Activated CD4-positive, CD25-positive, alpha-beta regulatory T cell (primary cell): ENCODE measurements at places on chromosomes 4 and X.

GRCh38 chr4:15106399-15106798 is 104.1 kb downstream of the CPEB2 start:
- no peak for DNase-seq

DNA sequence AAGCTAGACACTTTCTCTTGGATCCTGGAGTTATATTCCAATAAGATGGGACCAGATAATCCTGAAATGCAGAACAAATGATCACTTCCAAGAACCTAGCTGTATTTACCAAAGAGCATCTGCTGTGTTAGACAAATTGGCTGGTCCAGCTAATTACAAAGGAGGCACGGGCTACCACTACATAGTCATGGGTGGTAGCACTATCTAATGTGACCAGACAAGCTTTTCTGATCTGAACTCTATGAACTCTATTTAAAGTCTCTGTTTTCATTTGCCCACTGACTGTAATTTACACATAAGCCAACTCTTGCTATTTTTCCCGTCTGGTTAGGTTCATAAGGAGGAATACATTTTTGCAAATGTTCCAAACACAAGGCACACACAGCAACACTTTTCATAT is 34.6 kb downstream of the LNX1 start:
- DNase-seq = no peak

DNA sequence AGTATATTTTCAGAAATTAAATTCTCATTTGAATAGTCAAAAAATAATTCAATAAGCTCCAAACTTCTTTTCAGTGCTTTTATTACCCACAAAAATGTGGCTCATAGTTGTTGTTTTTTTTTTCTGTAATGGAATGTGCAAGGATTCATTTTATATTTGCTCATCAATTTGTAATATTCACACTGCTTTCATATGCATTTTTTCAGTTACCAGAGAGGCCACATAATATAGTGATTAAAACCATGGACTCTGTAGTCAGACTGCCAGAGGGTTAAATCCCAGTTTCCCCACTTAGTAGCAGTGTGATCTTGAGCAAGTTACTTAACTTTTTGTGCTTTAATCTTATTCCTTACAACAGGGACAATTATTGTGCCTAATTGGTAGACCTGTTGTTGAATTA is 64.5 kb downstream of the FAM9B start:
- no peak for DNase-seq

DNA sequence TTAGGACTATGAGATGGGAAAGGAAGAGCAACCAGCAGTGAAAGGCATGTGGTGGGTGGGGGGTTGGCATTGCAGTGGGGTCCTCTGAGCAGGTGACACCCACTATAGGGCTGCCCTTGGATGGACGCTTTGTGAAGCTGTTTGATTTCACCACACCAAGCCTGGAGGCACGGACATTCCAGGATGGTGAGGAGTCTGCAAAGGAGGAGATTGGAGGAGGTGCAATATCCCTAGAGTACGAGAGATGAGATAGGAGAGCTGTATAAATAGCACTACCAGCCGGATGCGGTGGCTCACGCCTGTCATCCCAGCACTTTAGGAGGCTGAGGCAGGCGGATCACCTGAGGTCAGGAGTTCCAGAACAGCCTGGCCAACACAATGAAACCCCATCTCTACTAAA is 42.3 kb downstream of the SHOX start:
- DNase-seq = no peak

DNA sequence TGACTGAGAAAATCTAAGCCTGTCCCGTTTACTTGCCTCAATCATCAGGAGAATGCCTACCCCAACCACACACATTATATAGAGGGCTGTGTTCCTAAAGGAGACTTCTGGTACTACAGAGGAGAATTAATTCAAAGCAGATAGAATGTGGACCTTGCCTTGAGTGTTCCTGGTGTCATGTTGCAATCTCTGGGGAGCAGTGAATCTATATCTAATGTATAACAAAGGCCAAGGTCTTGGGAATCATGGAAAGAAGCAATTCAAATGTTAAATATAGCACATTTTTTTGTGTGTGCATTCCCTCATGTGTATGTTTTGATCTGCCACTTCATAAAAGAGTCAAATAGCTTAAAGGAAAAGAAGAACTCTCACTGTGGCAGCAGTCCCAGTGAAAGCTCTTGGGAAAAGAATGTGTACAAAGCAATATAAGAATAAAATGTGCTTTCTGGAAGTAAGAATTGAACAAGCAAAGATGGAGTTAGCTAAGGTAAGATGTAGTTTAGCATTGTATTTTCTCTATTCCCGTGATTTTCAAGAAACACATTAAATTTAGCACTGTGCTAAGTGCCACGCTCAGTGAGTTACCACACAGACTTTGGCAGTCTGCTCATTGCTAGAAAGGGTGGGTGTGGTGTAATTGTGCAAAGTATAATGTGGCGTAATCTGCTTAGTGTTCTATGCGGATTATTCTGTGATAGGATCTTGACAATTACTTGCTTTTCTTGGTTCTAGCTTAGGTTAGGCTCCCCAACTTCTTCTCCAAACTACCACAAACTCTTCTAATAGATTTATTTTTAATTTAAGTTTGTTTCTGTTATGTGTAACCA is 13.7 kb downstream of the ADH6 start:
- DNase-seq = no peak

DNA sequence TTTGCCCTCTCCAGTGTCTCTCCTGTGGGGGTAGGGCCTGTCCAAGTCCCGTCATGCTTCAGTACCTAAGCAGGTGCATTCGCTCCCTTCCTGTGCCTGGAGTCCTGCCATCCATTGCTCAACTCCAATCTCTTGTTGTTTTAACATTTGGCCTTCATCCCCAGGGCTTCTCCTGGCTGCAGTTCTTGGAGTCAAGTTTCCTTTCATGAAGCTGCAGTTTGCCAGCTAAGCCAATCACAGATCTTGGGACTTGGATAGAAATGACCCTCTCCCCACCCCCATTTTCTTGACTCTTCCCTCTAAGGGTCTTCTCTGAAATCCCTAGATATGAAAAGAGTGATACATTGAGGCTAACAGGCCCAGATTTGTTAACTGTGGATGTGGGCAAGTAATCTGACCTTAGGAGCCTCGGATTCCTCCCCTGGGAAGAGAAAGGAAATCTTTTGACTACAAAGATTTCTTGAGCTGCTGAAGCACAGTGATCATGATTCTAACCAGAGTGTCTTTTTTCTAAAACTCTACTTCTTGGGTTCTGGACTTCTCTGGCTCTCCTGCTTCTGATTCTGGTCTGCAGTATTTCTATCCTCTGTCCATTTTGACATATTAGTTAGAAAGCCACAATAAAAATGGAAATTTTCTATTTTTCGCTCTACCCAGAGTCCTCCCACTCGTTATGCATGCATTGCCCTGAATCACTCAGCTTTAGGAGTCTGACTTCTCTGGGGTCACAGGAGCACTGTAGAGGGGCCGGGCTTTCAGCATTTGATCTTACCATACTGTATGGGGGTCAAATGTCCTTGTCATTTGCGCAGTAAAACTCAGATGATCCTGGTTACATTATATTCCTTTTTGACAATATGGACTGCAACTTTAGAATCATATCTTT is 61.0 kb downstream of the CHRNA9 start:
- DNase-seq = no peak

DNA sequence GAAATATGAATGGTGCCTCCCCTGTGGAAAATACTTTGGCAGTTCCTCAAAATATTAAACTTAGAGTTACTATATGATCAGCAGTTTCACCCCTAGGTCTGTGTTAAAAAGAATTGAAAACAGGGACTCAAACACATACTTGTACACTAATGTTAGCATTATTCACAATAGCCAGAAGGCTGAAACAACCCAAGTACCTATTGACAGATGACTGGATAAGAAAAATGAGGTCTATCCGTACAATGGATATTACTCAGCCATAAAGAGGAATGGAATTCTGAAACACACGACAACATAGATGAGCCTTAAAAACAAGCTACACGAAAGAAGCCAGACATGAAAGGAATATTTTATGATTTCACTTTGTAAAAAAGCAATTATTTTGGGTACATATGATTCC is 54.9 kb downstream of the PGRMC2 start:
- DNase-seq = no peak

GRCh38 chrX:145609951-145610511 is 207.6 kb upstream of the SLITRK2 start:
- DNase-seq = no peak
